Upper lobe of right lung (tissue), 1 donor: ENCODE measurements at places on chromosomes 2 and 18.

- DNase-seq = no peak
Observed at GRCh38 chr2:95185197-95185596, 19.6 kb downstream of the ZNF2 start.

GRCh38 chr2:239791526-239792404 lies 233.4 kb downstream of the NDUFA10 start:
- DNase-seq = no peak

DNA sequence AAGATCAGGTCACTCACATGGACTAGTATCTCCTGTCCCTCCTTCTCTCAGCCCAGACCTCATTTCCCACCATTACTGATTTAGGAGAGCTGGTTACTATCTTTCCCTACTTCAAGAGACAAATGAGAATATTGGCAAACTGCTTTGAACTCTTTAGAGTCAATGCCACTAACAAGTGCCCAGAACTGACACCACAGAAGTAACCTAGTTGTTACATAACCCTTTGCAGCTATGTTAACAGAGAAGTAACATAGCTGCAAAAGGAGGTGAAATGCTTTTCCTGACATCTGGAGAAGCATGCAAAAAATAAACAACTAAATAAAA lies 30.0 kb downstream of the TGFA start:
- no peak for DNase-seq

DNA sequence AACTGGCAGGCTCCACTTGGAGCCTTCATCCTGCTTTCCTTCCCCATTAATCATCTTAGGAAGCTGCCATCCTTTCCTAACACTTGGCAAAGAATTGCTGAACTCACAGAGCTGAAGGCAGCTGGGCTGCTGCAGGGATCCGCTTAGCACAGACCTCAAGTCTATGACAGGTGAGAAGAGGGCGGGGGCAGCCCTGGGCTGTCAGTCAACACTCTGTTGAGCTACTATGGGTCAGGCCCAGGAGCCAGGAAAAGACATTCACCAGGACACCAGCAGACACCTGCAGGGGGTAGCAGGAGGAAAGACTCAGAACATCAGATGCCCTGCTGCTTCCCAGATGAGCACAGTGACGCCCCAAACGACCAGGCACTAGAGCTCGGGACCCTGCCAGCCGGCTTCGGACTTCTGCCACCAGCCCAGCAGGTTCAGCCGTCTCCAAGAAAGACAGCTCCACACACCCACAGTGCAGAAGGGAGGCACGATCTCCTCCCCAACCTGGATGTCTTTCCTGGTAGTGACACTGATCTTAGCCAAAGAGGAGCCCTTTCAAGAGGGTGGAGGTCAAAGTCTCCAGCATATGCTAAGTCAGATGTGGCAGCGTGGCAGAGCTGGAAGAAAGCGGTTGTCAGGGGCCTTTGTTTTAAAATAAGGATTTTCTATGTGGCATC lies 55.2 kb downstream of the SNORC start:
- no peak for DNase-seq
